Hematopoietic multipotent progenitor cell treated with erythropoietin and hydrocortisone succinate and interleukin-3 and kit ligand, for 15 days (in vitro differentiated cells): ENCODE measurements at places on chromosomes 4 and X.

DNA sequence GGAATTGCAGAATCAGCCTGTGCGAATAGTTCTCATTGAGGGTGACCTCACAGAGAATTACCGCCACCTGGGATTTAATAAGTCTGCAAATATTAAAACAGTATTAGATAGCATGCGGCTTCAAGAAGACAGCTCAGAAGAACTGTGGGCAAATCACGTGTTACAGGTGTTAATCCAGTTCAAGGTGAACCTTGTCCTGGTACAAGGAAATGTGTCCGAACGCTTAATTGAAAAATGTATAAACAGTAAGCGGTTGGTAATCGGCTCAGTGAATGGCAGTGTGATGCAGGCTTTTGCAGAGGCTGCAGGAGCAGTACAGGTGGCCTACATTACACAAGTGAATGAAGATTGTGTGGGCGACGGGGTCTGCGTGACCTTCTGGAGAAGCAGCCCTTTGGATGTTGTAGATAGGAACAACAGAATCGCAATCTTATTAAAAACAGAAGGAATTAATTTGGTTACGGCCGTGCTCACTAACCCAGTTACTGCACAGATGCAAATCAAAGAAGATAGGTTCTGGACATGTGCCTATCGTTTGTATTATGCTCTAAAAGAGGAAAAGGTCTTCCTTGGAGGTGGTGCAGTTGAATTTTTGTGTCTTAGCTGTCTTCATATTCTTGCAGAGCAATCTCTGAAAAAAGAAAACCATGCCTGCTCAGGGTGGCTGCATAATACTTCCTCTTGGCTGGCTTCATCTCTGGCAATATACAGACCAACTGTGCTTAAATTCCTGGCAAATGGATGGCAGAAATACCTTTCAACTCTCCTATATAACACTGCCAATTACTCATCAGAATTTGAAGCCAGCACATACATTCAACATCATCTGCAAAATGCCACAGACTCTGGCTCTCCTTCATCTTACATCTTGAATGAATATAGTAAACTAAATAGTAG, 10.7 kb downstream of the BBS12 start:
- no peak for DNase-seq

- DNase-seq, result peak; percentile 3
These were observed 763.8 kb upstream of the AADAT start for GRCh38 chr4:170853422-170854021.

DNA sequence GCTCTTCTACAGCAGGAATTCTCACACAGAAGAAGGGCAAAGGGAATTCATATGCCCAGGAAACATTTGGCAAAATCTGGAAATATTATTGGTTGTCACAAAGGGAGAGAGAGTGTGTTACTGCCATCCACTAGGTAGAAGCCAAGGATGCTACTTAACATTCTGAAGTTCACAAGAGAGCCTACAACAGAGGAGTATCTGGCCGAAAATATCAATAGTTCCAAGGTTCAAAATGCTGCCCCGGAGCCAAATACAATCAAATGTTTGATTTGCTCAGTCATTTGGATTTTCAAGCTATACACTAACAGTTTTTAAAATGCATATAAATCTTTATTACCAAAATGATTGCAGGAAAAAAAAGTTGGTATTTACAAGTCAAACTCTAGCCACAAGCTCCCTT, 18.8 kb downstream of the OTUD4 start:
- no peak for DNase-seq

GRCh38 chrX:48509619-48510018, 827 bp downstream of the PORCN start:
- DNase-seq, result no peak

DNA sequence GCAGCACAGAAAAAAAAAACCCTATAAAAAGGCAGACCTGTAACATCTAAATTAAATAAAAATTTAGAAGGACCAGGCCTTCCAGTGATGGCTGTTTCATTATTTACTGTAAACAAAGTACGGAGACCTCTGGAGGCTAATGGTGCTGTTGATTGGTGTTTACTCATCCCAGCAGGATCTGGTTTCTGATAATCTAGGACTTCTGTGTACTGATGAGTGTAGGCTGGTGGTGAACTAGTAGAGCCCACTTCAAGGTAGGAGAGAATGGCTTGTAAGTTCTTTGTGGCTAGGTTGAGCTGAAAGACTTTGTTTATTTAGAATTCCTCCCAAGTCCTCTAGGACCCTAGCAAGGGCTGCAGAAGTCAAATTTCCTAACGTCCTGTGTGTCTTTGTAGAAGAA, 398.1 kb upstream of the PITX2 start:
- no peak for DNase-seq

DNA sequence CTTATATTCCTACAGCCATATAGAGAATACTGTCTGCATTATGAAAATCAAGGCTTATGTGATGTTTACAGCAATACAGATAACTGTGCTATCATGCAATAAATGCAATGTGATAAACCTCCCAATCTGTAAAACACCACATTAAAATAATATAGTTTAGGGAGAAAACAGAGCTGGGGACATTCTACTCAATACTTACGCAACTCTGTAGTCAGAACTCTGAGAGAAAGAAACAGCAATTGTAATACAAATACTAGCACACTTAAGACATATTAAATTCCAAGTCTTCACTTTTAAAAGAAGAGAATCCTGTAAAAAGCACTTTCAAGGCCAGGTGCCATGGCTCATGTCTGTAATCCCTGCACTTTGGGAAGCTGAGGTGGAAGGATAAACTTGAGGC, 61.4 kb downstream of the ANKRD17 start:
- DNase-seq, result no peak
